Gastroesophageal sphincter (tissue), 4 donors: ENCODE measurements at places on chromosomes 3 and 15. TPM values are rescaled to one million over a fixed set of nuclear protein-coding genes. Genes with fewer than 3 reads are reported as not detected.
A peak's percentile ranks its signal among the peaks of the same experiment; 100 is the strongest.

DNA sequence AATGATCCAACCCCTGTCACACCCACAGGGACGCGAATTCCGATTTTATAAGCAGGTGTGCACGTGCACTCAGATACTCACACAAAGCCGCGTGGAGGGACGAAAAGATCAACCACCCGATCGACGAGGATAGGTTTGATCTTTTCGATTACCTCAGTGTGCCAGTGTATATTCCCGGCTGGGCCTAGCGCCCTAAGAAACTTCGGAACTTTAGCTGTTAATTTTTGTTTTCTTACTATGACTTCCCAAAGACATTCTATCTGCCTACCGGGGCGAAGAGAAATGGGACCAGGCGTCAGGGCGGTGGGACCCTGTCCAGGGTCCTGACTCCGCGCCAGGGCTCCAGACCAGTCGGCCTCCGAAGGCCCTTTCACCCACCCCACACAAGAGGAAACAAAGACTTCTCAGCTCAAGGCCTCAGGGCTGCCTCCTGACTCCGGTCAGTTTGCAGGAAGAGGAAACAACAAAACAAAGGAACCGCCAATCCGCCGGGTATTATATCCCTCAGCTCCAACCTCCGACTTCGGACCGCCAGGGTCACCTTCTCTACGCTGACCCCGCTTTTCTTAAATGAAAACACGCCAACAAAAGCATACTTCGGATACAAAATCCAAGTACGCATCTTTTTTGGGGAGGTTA is 6.8 kb downstream of the ONECUT1 start:
- no peak for ATAC-seq

DNA sequence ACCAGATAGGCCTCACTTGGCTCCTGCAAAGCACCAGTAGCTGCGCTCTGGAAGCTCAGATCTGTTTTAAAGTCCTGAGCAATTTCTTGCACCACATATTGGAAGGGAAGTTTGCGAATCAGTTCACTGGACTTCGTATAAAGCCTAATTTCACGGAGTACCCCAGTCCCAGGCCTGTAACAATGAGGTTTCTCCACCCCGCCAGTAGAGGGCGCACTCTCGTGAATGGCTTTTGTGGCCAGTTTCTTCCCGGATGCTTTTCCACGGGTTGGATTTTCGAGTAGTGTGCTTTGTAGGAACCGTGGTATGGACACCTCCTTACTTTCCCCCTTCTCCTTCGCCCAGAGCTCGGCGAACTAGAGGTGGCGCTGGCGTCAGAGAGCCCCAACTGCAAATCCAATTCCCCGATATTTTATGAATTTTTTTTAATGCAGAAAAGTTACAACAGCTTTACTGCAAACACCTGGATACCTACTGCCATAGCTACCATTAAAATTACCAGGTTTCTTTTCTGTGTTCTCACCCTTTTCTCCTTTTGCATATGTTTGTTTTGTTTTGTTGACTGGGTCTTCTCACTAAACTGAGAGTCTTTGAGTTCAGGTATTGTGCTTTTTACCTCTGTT is 13.3 kb downstream of the RARB start:
- ATAC-seq = no peak

STRIT1 gene
- not detected for total RNA-seq

DNA sequence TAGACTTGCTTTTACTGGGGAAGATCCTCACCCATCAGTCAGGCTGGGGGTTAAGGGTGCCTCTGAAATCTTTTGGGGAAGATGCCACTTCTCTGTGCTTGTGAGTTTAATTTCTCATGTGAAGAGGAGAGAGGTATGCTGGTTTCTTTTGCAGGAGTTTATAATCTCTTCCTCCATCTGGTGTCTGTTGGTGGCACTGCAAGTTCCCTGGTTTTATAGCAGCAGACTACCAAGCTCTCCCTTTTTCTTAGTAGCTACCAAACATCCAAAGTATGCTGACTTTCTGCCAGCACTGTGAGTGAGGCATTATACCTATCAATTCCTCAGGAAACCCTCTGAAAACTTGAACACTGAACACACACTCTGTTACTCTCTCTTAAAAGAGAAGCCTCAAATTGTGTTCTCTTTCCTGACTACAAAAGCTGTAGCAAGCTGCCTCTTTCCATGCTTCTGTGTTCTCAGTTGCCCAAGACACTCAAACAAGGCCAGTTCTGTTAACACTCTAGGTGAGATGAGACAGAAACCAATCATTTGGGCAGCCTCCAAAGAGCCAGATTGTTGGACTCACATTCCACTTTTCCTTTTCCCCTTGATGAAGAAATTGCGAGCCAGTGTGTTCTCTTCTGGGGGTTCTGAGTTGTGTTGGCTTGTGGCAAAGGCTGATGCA is 299.5 kb downstream of the GAP43 start:
- peak; percentile 39 for ATAC-seq

DNA sequence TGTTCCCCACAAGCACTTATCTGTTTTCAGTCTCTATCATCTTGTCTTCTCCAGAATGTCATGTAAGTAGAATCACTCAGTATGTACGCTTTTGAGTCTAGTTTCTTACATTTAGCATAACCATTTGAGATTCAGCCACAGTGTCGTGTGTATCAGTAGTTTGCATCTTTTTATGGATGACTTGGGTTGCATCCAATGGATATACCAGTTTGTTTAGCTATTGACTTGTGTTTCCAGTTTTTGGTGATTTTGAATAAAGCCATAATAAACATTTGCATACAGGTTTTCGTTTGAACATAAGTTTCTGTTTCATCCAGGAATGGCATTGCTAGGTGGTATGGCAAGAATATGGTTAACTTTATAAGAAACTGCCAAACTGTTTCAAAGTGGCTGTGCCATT is 12.1 kb downstream of the GRIP2 start:
- no peak for ATAC-seq

DNA sequence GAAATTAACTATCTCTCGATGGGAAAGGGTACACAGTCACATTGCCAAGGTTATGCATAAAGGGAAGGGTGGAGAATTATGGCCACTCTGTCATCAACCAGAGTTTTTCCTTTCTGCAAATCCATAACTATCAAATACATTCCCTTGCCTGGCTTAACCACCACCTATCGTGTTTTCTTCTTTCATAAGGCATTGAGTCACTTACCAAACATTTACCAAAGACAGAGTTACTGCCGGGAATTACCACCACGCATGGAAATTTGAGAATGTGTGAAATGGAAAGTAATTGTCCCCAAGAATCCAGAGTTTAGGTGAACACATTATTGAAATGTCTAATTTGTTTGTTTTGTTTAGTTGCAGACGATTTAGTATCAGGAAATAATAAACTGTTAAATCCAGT is 134.3 kb upstream of the LRRN1 start:
- ATAC-seq = no peak

DNA sequence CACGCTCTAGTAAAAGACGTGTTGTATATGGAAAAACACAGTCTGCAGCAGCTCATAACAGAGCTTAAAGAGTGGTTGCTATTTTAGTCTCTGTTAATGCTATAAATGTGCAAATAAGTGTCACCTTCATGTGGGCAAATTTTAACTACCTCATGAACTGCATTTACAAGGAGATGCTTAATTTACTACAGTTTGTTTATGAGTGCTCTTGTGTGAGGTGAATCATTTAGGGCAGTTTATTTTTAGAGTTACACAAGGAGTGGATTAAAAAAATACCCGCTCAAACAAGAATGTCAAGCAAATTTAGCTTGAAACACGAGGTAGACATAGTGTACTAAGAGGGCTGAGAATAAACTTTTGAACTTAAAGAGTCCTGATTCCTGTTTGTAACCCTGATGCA is 579.0 kb downstream of the MFSD1 start:
- no peak for ATAC-seq

- no peak for ATAC-seq
Measured at GRCh38 chr3:19171794-19172193, 23.5 kb downstream of the KCNH8 start.

ZNF621 gene
- total RNA-seq = 28.3 TPM

DYNLT2B gene
- 18.7 TPM for total RNA-seq

DNA sequence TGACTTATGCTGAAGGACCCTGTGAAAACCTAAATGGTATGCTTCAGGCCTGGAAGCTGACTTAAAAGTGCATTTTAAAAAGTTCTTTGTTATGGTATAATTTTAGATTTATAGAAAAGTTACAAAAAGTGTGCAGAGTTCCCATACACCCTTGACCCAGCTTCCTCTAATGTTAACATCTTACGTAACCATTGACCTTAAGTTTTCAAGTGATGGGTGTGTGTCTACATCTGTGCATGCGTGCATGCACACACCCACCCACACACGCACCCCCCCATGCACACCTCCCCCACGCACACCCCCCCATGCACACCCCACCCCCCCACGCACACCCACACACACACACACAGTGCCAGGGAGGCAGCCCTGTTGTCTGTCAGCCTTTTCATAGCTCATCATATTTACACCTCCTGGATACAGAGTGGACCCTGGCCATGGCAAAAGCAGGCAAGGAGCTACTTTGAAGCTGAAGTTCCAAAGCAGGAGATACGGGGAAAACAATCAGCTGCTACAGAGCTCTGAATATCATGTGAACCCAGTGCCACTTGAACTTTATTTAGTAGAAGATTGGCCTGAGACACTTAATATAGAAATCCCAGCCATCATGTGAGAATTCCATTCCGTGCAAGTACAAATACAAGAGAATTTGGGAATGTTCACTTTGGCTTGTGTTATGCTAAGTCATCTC is 30.0 kb upstream of the TRAK1 start:
- ATAC-seq = peak; percentile 49

SOX14 gene
- not detected for total RNA-seq

DNA sequence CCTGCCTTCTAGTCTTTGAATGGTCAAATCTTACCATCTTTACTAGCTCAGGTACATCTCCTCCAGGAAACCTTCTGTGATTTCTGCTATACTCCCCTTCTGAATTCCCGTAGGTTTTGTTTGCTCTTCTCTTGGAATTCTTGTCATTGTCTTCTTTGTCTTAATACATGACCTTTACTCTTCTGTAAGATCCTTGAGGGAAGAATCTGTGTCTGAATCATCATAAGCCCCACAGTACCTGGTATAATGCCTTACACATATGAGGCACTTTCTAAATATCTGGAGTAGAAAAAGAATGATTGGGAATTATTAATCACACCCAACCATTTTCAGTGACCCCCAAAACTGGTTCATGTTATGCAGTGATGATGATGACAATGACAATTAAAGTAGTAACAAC is 210.1 kb upstream of the NR2E3 start:
- no peak for ATAC-seq

DNA sequence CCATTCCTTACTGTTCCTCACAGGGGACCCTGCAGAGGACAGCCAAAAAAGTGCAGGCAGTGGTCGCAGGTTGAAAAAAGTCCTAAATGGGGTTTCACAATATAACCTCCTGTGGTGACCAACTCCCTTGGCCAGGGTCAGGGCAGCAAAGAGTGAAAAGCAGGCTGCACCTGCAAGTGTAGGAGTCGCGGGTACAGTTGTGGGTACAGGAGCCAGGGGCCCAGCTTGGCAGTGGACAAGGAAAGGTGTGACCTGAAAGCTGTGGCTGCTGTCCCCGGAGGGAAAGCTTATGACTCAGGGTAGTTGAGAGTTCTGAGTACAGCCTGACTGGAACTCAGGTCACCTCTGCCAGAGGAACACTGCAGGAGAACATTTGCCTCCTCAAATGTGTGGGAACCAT is 1114.1 kb downstream of the ROBO2 start:
- ATAC-seq = no peak

PYDC2 gene
- not detected for total RNA-seq

GRCh38 chr15:69743091-69743490 is 290.5 kb downstream of the RPLP1 start:
- ATAC-seq = no peak

GRCh38 chr3:17061005-17061404 is 176.2 kb downstream of the PLCL2 start:
- no peak for ATAC-seq

SLC6A1 gene
- total RNA-seq = not detected

HES1 gene
- 31.5 TPM for total RNA-seq

RNF168 gene
- total RNA-seq = 19.4 TPM

GRCh38 chr15:63564093-63564492 is 33.1 kb upstream of the FBXL22 start:
- ATAC-seq = no peak
